ENCODE measurements at places on chromosomes 6 and 20.
A peak's percentile ranks its signal among the peaks of the same experiment; 100 is the strongest.

DNA sequence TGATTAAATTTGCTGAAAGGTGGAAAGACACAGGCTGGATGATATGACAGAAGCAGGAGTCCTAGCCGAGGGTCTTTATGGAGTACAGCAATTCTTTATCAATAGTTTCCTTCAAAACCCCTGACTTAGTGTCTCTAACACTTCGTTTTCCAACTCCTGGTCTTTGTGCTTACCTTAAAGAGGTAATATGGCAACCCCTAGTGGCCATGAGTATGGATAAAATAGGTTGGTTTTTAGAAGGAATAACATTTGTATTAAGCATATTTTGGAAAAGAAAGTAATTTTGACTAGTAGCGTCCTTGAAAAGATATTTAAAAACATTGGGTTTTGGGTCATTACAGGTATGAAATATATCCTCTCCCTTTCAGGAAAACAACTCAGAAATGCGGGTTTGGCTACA lies 51.9 kb downstream of the VGLL2 start:
- peak; percentile 16 for DNase-seq

- DNase-seq, result no peak
Observed at GRCh38 chr6:130575971-130576370, 210.2 kb downstream of the TMEM200A start.

DNA sequence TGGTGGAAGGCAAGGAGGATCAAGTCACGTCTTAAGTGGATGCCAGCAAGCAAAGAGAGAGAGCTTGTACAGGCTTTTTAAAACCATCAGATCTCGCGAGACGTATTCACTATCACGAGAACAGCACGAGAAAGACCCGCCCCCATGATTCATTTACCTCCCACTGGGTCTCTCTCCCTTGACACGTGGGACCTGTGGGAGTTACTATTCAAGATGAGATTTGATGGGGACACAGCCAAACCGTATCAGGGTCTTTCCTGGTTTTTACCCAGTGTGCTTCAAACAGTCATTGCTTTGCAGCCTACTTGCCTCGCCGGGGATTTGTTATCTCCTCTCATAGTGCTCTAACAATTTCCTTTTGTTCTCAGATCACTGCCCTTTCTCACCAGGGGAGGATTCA lies 108.2 kb downstream of the UST start:
- no peak for DNase-seq

DNA sequence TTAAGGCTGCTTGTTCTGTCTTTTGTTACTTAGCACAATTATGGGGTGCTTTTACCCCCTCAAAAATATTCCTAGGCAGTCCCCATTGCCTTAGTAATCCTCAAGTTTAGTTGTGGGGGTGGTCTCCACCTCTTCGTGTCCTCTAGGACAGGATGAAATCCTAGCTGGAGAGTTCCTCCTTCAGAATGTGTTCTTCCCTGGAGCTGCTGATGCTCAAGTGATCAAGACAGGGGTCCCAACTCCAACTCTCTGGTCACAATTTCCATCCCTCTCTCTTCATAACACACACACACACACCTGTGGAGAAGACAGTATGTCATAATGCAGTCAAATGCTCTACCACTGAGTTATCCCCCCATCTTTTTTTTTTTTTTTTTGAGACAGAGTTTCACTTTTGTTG lies 280.7 kb downstream of the UST start:
- no peak for DNase-seq

DNA sequence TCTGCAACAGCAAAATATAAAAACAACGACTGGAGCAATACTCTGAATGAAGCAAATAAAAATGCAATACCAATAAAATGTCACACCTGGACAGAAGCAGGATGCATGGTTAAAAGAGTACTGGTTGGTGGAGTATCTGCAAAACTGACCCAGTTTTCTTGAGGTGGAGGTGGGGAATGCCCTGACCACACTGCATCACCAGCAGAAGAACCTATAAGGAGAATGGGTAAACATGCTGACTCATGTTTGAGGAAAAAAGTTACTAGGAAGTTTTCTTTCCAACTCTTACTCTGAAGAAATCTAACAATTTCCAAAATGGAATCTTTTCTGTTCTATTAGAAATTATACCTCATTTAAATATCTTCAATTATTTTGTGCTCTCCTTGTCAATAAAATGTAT lies 43.6 kb downstream of the REPS1 start:
- no peak for DNase-seq

- DNase-seq, result no peak
Observed at GRCh38 chr6:170068496-170068895, 222.4 kb downstream of the DLL1 start.

DNA sequence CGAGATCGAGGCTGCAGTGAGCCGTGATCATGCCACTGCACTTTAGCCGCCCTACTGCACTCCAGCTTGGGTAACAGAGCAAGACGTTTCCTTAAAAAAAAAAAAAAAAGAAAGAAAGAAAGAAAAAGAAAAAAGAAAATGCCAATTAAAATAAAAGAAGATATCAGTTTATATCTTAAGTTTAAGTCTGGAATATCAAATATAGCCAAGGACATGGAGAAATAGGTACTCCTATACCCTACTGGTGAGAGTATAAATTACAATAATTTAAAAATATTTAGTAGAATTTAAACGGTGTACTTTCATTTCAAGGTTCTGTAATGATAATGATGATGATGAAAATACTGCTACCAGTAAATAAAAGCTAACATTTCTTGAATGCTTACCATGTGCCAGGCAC lies 3.8 kb upstream of the TRIM31 start:
- DNase-seq, result no peak

DNA sequence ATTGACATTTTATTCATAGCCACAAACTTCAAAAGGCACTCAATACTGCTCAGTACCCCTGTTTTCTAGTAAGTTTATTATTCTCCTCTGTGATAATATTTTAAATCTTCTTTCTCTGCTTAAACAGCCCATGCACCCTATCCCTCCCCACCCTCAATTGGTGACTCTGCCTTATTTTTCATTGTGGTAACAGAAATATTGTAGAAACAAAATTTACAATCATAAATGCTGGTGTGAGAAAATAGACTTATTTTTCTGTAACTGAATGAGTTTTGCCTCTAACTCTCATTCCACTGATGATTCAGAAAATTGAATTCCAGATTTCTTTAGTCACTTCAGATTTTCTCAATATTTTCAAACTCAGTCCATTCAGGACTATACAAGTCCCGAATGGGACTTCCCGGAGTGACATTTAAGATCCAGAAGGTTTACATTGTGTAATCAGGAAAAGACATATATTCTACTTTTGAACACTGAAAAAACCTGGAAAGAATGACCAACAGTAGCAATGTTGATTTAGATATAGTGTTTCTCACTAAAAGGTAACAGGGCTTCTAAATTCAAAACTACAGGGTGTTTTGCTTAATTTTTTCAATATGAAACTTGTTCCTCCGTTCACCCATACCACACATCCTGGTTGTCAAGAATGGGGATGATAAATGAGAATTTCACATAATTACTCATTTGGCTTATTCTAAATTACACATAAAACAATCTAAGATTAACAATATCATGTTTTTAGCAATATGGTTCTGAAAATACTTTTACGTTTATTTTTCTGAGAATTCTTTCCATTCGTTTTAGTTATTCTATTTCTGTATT lies 34.8 kb upstream of the UST start:
- DNase-seq, result no peak

GRCh38 chr6:9914951-9915350 lies 499.9 kb downstream of the TFAP2A start:
- DNase-seq, result no peak

DNA sequence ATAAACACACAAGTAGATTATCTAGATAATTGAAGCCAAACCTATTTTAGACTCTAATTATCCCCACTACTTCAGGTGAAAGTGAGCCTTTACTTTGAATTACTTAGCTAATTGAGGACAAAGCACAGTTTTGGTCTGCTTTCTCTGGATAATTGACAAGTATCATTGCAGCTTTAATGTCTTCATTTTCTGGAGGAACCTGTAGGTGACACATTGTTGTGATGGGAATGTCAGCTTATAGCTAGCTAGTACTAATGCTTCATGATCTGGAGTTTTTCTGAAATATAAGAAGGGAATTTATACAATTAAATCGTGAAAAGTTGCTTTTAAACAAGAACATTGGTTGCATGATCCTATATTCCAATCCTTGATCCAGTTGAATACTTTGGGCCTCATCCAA lies 319.3 kb upstream of the CITED2 start:
- no peak for DNase-seq

- DNase-seq, result no peak
Observed at GRCh38 chr20:47198254-47198671, 158.2 kb downstream of the ZMYND8 start.

DNA sequence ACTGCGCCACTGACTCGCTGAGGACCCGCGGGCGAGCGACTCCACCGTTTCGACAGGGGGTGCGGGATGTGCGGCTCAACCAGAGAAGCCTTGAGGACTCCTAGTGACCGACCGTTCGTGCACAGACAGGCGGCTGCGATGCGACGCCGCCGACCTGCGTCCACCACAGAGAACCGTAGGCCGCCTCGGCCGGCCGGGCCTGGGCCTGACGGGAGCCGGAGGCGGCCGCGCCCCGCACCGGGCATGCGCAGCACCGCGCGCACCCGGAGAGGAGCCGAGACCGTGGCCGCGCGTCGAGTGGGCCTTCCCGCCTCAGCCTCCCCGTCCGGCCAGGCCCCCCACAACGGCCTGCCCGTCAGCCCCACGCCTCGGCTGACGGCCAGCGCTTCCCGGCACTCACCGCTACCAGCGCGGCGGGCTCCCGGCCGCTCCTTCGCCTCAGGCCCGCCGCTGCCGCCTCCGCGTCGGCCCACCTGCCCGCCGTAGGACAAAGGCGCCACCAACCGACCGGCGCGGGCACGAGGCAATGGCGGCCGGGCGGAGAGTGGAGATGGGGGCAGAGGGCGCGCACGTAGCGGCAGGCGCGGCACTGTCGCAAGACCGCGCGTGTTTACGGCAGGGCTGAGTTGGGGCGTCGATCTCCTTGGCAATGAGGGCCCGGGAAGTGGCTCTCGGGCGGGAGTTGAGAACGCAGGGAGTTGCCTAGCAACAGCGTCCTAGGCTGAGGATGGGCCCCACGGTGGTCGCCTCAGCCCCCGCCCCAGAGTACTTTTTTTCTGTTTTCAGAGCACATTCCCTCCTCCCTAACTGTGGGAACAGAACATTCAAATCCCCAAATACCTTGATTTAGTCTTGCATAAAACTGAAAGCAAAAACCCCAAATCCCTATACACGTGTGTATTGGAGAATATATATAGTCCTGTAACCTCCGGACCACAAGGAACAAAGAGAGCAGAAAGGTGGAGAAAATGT lies at the start of gene NCOA5:
Gene NCOA5 (minus strand): TSS at position 546 of the 972 bp plus-strand sequence. CDS start 10,538 bp downstream, outside the sequence.
- peak; percentile 97 for DNase-seq

- DNase-seq, result no peak
Observed at GRCh38 chr6:142008781-142009180, 123.9 kb upstream of the GJE1 start.

GRCh38 chr6:39882531-39882899 lies 51.7 kb downstream of the MOCS1 start:
- DNase-seq, result no peak

GRCh38 chr20:58699623-58700107 lies 7.1 kb downstream of the NPEPL1 start:
- DNase-seq, result peak; percentile 47

DNA sequence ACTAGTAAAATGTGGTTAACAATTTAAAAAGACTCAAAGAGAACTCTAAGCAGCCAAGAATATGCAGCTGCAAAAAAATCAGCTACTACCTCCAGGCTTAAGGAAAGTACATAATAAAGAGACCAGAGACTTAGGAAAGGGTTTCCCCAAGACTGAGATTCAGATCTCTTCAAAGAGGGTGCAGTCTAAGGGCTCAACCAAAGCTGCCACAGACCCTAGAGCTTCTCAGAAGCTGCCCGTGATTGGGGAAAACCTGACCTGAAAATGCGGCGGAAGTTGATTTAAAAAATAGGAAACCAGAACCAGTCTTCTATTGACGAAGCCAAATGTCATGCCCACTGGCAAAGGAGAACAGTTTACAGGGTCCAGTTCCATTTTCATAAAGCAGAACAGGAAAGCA lies 516.8 kb upstream of the MARCKS start:
- no peak for DNase-seq

DNA sequence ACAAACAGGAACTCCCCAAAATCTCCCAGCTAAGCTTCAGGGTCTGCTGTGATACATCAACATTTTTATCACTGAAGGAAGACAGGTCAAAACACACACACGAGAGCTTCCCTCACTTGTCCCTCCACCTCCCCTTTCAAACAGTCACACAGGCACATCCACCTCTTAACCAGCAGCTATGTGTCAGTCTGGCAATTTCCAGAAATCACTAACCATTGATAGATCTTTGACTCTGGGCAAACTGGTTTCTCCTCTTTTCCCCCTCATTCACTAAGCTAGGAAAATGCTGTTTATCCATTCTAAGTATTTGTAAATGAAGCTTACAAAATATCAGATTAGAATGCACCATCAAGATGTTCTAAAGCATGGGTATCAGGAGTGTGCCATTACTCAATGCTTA lies 87.8 kb downstream of the DCDC2 start:
- DNase-seq, result no peak

DNA sequence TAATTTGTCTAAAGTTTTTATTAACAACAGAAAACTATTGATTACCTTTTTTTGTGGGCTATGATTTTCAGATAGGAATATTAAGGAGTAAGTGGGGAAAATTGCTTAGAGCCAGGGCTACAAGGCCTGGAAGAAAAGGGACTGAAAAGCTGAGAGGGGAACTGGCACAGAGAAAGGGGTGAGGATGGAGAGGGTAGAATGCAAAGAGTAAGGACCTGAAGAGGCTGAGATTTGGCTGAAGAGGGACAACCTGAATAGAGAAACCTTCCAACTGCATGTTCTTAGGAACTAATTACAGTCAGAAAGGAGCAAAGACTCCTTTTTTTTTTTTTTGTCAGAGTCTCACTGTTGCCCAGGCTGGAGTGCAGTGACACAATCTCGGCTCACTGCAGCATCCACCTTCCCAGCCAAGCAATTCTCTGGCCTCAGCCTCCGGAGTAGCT lies 16.7 kb downstream of the BTN2A1 start:
- DNase-seq, result no peak

DNA sequence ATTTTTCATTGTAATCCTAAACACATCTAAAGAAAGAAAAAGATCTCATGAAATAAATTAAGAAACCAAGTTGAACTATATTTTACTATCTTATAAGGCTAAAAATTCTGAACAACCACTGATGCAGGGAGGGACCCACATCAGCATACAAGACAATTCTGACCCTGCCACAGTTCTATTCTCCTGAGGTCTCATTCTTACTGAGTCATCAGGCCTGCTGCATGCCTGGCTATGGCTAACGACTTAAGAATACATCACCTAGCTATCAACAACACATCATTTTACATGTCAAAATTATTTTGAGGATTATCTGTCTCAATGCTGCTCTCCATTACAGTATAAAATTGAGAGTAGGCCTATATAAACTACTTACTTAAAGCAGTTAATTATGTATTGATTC lies 52.9 kb downstream of the FBXL4 start:
- no peak for DNase-seq

Data from H7 (cell line).